ENCODE measurements at places on chromosomes 1 and 21.

DNA sequence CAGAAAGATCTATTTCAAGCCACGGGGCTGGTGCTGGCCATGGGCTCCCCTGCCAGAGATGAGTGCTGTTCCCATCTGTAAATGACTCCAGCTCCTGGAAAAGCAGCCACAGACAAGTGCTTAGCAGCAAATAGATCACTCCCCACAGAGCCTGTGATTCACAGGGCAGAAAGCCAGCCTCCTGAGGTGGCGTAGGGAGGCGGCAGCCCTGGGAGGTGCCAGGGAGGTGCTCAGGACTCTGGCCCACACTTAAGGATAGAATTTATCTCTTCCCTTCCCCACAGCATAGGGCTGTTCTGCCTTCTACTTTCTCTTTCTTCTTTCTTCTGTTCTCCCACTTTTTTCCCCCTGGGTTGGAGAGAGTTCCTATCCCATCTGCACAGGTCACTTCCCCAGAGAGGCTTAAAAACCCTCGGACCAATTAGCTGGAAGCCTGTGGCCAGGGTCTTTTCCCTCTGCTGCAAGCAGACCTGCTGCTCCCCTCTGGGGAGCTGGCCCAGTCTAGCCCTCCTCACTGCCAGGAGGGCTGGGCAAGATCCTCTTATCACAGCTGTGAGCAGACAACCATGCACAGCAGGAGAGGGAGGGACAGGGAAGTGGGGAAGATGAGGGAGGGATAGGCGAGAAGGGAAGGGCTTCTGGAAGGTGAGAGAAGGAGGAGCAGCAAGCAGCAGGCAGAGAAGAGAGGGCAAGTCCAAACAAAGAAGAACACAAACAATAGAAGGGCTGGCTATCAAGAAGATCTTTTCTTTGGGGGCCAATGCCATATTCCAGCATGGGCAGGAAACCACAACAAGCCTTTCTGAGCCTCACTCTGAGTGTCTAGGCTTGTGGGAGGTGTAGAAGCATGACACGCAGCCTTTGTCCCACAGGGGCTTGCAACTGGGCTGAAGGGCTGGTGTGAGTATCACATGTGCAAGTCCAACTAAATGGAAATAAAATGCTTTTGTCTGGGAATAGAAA lies 41.0 kb downstream of the KCND3 start:
- DNase-seq: peak; percentile 39

GRCh38 chr1:185661971-185662370 lies 72.2 kb upstream of the HMCN1 start:
- DNase-seq: no peak

DNA sequence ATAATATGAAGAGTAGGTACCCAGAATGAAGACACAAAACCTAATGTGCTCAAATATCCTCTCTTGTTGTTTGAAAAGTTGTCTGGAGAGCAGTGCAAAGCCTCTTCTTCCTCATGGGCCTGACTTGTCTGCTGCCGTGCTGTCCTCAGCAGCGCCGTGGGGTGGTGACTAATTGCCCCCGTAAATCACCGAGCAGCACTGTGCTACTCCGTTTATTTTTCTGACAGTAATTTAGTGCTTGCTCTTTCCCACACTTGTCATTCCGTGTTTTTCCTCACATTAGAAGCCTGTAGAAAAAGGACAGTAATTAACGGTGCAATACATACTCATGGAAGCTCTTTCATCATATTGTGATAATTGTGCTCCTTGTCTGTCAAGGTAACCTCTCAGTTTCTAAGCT lies 114.8 kb upstream of the BARHL2 start:
- no peak for DNase-seq

DNA sequence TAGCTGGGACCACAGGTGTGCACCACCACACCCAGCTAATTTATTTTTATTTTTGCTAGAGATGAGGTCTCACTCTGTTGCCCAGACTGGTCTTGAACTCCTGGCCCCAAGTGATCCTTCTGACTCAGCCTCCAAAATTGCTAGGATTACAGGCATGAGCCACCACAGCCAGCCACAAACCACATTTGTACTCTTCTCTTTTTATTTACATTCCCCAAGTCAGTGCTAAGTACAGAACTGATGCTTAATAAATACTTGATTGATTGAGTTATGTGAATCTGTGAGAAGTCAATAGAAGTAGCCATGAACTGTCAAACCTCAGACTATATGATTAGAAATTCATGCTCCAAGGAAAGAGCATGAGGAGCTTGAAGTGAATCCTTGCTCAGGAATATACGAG lies 48.5 kb upstream of the S1PR1 start:
- no peak for DNase-seq

GRCh38 chr1:1111516-1112236 lies 4.2 kb downstream of the C1orf159 start:
- DNase-seq: no peak

GRCh38 chr1:23394684-23395083 lies 25.0 kb upstream of the ZNF436 start:
- DNase-seq: peak; percentile 60

DNA sequence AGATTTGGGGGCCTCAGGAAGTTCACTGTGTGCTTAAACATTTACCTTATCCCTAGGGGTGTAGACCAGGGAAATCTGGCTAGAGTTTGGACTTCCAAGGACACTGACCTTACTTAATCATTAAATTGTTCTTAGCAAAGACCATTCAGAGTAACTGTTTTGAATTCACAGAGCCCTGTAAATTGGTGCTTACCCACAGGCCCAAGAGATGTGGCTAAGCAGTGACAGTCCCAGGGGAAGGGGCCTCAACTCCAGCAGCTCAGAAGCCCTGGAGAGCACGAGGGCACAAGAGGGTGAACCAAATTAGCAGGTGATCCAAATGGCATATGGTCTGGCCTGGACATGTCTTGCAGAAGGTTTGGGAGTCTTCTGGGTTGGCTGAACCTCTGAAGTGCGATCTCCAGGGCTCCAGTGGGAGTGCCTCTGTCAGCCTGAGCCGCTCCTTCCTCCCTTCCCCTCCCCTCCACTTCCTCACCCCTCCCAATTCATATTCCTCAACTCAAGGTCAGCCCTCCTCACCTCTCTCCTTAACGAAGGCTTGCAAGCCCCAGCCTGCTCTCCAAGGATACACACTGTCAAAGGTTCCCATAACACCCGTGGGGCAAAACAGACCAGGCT lies 4.3 kb downstream of the PAQR7 start:
- DNase-seq: peak; percentile 59

GRCh38 chr1:243550276-243550675 lies 294.4 kb downstream of the SDCCAG8 start:
- DNase-seq: no peak

GRCh38 chr1:116325922-116326321 lies 47.1 kb upstream of the ATP1A1 start:
- DNase-seq: no peak

GRCh38 chr1:75785320-75785982 lies 605 bp upstream of the RABGGTB start:
- DNase-seq: no peak

DNA sequence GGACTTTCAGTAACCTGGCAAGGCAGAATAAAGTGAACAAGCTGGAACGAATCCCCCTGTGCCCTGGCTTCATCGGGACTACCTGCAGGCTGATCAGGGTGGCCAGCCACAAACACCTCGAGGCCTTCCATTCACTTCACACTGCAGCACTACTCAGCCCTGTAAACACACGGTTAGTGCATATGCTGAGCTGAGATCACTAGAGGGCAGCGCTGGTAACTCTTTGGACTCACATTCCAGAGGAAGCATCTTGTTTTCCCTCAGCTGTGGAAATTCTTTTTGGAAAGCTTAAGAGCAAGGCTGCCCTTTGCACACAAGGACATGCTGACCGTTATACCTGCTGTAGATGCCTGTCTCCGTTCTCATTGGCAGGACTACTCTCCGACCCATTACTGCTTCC lies 32.1 kb downstream of the PCSK9 start:
- peak; percentile 62 for DNase-seq

DNA sequence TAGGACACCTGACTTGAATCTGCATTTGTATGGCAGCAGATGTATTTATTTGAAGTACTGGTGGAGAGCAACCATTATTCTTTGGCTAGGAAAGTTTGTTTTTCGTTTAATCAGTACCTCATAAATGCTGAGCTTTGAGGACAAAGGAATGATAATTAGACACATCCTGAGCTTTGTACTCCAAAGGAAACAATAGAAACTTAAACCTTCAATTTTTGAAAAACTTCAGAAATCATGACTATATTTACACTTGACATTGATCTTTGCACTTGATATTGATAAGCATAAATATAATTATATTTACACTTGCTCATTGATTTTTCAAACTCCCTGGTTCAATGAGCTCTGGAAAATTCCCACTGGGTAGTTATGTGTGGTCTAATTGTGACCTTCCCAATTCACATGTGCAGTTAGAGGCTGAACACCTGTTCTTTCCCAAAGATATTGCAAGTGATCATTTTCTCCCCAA lies 10.7 kb downstream of the PATJ start:
- DNase-seq: no peak

- DNase-seq: no peak
These were observed 124.0 kb upstream of the CSF3R start for GRCh38 chr1:36606641-36607262.

DNA sequence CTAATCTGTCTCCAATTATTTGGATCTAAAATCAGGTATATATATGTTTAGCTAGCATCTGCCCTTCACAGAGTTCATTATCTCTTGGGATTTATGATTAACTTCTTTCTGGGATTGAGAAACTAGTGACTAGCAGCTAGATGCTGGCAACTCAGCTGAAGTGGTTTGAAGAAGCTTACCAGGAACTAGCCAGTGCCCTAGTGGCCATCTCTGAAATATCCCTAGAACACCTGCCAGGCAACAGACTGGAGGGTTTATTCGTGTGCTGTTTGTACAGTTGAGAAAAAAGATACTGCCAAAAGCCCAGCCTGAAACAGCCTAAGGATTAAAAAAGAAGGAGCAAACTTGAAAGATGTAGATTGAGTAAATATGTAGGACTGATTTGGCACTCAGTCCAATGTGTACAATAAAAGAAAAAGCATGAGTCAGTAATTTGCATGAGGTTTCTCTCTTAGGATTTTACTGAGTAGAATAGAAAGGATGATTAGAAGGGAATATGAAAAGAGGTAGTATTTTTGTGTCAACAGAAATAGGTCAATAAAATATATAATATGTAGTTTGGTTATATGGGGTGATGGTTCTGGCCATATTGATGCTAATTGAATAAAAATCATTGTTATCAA lies 1144.6 kb upstream of the ADGRL2 start:
- DNase-seq: no peak

DNA sequence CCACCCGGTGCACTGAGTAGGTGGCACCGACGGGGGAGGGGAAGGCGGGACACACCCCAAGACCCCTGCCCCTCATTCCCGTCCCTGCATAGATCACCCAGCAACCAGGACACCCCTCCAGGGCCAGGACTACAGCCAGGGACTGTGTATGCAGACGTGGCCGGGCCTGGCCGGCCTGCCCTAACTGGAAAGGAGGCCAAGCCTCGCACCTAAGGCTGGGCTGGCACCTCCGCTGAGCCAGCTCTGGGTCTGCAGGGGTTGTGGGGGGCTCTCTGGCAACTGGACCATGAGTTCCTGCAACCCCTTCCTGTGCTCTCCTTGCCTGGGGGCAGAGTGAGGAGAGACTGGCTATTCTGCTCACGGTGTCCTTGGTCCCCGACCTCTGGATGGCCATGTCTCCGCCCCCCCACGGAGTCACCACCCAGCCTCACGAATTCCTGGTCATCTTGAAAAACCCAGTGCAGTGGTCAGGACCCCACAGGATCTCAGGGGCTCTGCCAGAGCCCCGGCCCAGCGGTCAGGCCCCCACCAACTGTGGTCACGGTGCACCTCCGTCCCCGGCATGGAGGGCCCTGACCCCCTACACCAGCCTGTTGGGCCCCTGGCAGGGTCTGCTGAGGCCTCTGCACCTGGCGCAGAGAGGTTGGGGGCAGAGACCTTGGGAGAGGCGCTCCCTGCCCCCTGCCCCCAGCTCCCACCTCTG lies 1.1 kb upstream of the FNDC10 start:
- DNase-seq: no peak

GRCh38 chr21:45800339-45801080 lies 157.0 kb downstream of the PCBP3 start:
- no peak for DNase-seq

DNA sequence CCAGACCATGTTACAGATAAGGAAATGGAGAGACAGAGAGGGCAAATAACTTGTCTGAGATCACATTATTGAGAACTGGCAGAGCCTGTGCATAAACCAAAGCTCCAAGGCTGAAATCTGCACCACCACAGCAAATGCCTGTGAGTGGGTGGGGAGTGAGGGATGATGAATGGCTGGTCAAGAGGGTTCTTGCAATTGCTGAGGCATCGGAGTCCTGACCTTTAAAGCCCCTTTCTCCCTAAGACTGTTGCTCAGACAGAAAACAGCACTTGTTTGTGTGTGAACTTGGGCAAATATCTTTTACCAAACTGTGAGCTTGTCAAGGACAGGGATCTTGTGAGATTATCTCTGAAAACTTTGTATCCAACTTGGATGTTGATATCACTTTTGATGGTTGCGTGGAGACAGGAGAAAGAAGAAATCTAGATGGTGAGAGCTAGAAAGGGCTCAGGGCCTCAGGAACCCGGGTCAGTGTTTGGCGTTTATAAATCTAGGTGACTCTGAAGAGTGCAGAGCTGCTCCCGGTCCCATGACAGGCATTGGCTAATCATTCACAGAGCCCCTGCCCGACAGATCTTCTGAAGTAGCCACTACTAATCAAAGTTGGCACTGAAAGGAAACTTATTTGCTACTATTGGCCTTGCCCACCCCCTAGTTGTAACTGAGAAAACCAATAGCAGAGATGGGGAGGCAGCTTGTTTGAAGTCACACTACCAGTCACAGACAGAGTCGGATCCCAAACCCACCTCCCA lies 122.3 kb downstream of the FOXD2 start:
- no peak for DNase-seq

DNA sequence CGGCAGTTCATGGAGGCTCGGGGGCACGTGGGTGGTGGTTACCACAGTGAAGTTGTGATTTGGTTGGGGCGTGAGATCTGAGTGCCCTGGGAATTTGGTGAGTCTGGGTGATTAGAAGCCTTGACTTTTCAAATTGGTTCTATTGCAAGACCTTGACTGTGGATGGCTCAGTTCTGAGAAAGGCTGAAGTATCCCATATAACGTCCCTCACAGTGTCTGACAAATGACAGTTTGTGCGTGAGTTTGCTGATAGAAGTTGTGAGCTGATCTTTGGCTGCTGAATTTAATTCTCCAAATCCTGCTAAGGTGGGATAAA lies 549 bp downstream of the MSH4 start:
- no peak for DNase-seq

GRCh38 chr1:17102232-17102631 lies 17.0 kb downstream of the PADI2 start:
- DNase-seq: no peak

DNA sequence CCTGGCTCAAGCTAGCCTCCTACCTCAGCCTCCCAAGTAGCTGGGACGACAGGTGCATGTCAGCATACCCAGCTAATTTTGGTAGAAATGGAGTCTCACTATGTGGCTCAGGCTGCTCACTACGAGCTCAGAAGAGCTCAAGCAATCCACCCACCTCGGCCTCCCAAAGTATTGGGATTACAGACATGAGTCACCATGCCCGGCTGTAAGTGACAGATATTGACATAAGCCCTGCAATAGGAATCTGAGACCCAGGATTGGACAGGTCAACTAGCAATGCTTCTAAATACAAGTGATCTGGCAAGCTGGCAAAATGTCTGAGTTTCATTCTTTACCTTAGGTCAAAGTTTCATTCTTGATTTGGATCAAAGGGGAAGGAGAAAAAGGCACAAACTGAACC lies 40.5 kb upstream of the H6PD start:
- DNase-seq: no peak
